ENCODE measurements at places on chromosomes 16 and 17.

- no peak for DNase-seq
These were observed 19.2 kb downstream of the EFTUD2 start for GRCh38 chr17:44880062-44880461.

DNA sequence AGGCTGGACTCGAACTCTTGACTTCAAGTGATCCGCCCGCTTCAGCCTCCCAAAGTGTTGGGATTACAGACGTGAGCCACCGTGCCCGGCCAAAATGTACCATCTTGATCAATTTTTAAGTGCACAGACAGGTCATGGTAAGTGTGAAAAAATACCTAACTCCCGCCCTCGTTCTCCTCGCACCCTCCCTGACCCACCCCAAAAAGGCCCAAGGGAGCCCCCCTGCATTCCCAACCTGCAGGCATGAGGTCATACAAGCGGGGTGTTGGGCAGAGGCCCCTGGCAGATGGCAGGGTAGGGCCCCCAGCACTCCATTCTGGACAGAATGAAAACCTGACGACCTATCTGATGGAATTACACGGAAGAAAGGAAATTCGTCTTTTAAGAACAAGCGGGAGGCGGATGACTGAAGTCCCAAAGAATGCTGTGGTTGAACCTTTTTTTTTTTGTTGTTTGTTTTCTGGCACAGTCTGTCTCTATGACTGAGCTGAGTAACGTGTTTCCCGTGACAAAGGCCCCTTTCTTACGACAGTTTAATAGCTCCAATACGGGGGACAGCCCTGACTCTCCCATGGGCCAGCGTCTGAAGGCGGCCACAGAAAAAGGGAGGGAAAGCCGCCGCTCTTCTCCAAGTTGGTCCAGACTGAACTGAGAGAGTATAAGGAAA is 376.4 kb downstream of the SLC39A11 start:
- DNase-seq = no peak

DNA sequence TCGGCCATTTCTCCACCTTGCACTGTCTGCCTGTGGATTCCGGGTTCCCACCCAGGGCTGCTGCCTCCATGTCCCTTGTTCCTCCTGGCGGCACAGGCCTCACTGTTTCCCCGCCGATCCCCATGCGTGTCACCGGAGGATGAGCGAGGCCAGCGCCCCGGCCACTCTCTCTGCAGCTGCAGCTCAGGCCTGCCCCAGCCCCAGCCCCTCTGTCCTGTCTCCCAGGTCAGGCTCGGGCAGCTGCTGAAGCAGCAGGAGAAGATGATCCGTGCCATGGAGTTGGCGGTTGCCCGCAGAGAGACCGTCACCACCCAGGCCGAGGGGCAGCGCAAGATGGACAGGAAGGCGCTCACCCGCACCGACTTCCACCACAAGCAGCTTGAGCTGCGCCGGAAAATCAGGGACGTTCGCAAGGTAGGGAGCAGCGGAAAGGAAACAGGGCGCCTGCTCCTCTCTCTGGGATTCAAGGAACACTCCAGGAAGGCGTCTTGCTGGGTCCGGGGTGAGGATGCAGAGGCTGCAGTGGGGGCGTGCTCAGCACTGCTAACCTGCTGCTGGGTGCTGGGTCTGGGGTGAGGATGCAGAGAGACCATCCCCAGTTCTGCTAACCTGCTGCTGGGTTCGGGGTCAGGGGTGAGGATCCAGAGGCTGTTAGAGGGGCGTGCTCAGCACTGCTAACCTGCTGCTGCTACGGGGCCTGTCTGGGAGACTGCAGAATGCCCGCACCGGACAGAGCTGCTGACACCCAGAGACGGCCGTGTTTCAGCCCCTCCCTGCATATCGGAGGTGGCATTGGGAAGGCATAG is 6.1 kb upstream of the GAA start:
- DNase-seq = no peak

GRCh38 chr16:2040041-2040786 is 7.4 kb downstream of the NTHL1 start:
- DNase-seq = no peak

- no peak for DNase-seq
These were observed 328.6 kb upstream of the PMFBP1 start for GRCh38 chr16:72500545-72500944.

GRCh38 chr17:56325313-56326000 is 172.2 kb downstream of the ANKFN1 start:
- no peak for DNase-seq

GRCh38 chr17:69864462-69864861 is 210.6 kb upstream of the KCNJ16 start:
- no peak for DNase-seq

DNA sequence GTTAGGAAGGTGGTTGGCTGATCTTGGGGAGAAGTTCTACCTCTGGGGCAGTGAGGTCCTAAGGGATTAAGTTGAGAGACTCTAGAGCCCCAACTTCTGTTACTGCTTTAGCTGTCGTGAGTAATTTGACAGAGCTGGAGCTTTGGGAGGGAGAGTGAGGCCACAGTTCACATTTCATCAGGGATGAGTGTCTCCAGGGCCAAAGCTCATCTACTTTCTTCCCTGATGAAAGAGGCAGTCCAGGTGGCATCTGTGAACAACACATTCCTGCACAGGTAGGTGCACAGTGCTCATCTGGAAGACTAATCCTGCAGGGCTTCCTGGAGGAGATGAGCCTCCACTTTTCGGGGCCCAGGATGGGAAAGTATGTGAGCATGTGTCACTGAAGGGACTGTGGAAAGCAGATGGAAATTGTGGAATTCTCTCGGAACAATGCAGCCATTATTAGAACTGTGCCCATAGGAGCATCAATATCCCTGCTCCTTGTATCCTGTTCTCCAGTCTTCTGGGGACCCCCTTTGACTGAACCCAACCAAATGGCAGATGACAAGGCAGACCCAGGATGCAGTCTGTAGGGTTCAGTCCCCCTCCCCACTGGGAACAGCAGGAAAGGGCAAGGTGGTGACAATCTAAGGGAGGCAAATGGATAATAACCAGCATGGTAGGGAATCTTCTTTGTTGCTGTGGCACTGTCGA is 9.0 kb downstream of the DYNLL2 start:
- DNase-seq = no peak

GRCh38 chr17:29165800-29166506 is 14.2 kb downstream of the MYO18A start:
- no peak for DNase-seq

GRCh38 chr17:16415031-16415924 is at the start of gene TRPV2:
TRPV2 (plus strand) TSS chr17:16415571; CDS start chr17:16417669, 2,098 bp downstream.
- no peak for DNase-seq

- DNase-seq = no peak
These were observed 53.4 kb downstream of the ARSG start for GRCh38 chr17:68344701-68345136.

GRCh38 chr16:86621966-86622365 is 43.6 kb downstream of the FOXL1 start:
- no peak for DNase-seq

GRCh38 chr16:73051226-73051625 is 3.3 kb upstream of the ZFHX3 start:
- no peak for DNase-seq
